ENCODE measurements at places on chromosomes 1 and 21. TPM values are rescaled to one million over a fixed set of nuclear protein-coding genes. Genes with fewer than 3 reads are reported as not detected.

DNA sequence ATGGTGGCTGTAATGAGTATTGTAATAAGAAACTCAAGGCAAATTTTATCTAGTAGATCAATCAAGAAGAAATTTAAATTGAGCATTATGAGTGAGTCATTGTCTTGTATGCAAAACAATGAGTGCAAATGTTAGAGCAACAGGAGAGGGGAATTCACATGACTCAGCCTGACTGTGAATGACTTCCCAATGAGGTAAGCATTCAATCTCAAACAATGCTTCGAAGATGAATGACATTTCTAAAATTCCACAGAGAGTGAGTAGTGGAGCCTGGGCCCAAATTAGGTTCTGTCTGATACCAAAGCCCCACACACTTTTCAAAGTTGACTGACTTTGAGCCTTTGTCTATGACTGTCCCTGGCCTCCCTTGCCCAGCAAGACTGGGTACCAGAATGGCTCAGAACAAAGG, 738.0 kb downstream of the PTPRU start:
- no peaks in the 10 kb centered on the region for H3K27me3 ChIP-seq
- H3K36me3 ChIP-seq = no peaks in the 10 kb centered on the region
- no peaks in the 10 kb centered on the region for H3K4me1 ChIP-seq
- H3K4me3 ChIP-seq = no peak overlapping the region
- H3K27ac ChIP-seq = no peak overlapping the region

GRCh38 chr21:34351786-34352241, 12.0 kb upstream of the KCNE2 start:
- no peak overlapping the region for H3K4me3 ChIP-seq
- no peak overlapping the region for H3K27ac ChIP-seq
- no peaks in the 10 kb centered on the region for H3K36me3 ChIP-seq
- DNase-seq = peak; percentile 75

GRCh38 chr1:222104694-222105392, 363.0 kb upstream of the DUSP10 start:
- no peak overlapping the region for H3K4me3 ChIP-seq
- no peak for DNase-seq
- H3K27ac ChIP-seq = no peak overlapping the region
- H3K27me3 ChIP-seq = no peaks in the 10 kb centered on the region

DNA sequence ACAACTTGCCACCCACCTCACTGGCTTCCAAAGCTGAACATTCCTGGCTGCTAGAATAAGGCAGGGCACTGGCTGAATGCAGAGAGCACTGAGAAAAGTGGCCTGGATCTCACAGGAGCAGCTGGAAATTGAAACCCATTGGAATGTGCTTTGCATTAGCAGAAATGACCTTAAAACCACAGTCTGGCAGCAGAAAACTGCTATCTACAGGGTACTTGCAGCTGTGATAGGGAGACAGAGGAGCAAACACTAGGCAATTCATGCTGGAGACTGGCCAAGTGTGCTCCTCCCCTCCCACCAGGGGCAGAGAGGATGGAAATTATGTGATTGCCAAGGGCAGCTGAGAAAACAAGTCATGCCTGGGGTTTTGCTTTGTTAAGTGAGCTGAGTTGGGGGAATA, 47.2 kb downstream of the HSD3B1 start:
- H3K4me3 ChIP-seq = no peak overlapping the region
- peak; percentile 40 for DNase-seq
- no peaks in the 10 kb centered on the region for H3K4me1 ChIP-seq
- H3K27ac ChIP-seq = no peak overlapping the region
- H3K36me3 ChIP-seq = no peaks in the 10 kb centered on the region

DNA sequence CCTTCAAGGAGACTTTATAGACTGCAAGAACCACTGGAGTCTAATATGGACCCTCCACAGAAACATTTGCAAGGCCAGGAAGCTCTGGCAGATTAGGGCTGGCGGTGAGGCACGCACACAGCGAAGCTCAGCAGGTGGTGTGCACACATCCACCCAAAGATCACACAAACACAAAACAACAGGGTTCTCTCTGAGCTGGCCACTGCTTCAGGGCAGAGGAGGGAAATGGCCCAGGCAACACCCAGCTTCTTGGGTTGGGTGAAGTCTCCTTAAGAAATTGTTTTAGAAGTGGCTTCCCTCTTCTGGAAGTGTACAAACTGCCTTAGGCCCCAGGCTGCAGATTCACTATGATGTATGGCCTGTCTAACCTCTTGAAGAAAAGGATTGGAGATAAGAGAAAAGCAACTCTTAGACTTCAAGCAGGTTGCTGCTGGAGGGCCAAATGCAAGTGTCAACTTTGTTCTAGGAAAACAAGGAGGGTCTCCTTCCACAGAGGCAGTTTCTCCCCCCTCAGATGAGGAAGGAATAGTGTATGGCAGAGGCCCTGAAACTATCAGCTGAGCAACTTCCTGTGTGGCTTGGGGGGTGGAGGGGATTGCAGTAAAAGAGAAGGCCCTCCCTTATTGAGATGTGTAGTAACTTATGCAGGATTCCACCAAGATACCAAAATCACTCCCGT, 2.0 kb downstream of the RCSD1 start:
- no peak overlapping the region for H3K4me3 ChIP-seq
- H3K4me1 ChIP-seq = no peaks in the 10 kb centered on the region
- no peaks in the 10 kb centered on the region for H3K36me3 ChIP-seq

- no peak overlapping the region for H3K27ac ChIP-seq
- no peak overlapping the region for H3K4me3 ChIP-seq
- no peaks in the 10 kb centered on the region for H3K27me3 ChIP-seq
Observed at GRCh38 chr1:165207853-165208515, 148.5 kb downstream of the LMX1A start.

GRCh38 chr1:200891774-200892157, 2.9 kb upstream of the INAVA start:
- H3K4me1 ChIP-seq = peaks cover 9% of the 10 kb centered on the region
- no peak overlapping the region for H3K4me3 ChIP-seq
- H3K27me3 ChIP-seq = no peaks in the 10 kb centered on the region

DNA sequence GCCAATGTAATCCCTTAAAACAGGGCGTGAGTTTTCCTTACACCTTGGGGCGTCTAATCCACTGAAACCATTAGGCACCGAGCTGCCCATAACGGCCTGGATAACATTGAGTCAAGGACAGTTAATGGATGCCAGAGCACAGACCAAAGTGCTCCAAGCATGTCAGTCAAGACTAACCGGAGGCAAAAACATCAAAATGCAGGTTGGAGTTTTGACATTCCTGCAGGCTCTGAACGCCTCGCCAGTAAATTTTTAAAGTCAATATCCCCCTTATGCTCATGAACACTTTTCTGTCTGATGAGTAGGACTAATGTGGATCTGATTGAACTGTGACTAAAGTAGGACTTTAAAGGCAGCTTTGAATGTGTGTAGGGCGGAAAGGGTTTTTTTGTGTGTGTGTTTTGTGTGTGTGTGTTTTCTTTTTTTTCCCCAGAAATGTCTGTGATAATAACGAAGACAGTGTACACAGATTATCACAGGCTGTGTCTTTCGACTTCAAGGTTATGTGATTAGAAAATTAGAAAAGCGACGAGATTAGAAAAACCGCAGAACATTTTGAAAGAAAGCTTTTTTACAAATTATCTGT, 194.2 kb upstream of the PROX1 start:
- H3K27ac ChIP-seq = no peak overlapping the region
- no peak overlapping the region for H3K4me3 ChIP-seq
- H3K27me3 ChIP-seq = no peaks in the 10 kb centered on the region

DNA sequence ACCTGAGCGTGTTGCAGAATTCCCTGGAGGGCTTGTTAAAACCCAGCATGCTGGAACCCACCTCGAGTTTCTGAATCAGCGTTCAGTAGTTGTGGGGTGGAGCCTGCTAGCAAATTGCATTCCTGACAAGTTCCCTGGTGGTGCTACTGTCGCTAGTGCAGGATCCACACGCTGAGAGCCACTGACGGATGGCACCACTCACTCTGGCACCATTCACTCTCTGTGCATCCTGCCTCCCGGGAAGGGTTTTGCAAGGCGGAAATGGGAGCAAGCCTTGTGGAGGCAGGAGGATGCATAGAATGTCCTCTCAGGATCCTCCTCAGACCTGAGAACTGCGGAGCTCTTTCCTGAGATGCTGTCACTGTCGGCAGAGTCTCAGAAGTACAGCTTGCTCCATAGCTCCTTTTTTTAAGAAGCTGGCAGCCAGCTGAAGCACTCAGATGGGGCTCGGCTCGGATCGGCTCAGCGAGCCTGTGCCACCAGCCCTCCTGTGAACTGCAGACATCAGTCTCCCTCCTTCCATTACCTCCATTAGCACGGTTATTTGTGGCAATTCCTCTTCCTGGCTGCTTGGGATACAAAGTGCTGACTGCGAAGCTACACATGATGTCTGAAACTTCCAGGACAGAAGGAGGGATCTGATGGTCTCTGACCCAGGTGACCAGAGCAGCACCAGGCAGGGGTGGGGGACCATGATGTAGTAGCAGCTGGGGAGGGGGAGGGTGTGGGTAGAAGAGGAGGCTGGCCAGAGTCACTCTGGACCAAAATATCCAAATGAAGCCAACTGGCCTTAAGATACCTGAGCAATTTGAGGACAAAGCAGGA, 89.6 kb downstream of the C1orf94 start:
- no peak overlapping the region for H3K4me3 ChIP-seq
- no peaks in the 10 kb centered on the region for H3K27me3 ChIP-seq
- no peaks in the 10 kb centered on the region for H3K4me1 ChIP-seq
- H3K36me3 ChIP-seq = no peaks in the 10 kb centered on the region
- DNase-seq = no peak

DNA sequence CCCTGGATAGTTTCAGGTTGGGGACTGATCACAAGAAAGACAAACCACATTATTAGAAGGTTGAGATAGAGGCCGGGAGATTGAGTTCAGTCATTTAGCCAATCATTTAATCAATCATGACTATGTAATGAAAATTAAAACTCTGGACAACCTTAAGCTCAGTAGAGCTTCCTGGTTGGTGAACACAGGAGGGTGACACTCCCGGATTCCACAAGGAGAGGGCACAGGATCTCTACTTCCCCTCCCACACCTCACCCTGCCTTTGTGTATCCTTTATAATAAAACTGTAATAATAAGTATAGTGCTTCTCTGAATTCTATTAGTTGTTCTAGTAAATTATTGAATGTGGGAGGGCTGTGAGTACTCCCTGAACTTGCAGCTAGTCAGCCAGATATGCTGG, 150.1 kb downstream of the PIK3R3 start:
- H3K27me3 ChIP-seq = no peaks in the 10 kb centered on the region
- H3K27ac ChIP-seq = no peak overlapping the region
- H3K36me3 ChIP-seq = no peaks in the 10 kb centered on the region
- no peak overlapping the region for H3K4me3 ChIP-seq
- no peaks in the 10 kb centered on the region for H3K4me1 ChIP-seq

DNA sequence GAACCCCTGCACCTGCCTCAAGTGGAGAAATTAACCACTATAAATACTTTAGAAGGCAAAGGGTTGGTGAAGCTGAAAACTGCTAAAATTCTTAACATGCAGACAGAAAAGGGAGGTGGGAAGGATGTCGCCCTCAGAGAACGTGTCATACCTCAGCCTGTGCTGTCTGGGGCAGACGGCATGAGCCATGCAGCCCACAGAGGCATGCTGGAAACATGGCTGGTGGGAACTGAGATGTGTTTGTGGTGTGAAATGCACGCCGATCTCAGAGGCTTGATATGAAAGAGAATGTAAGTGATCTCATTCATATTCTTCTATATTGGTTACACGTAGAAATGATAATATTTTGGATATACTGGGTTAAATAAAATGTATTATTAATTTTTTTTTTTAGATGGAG, 16.3 kb downstream of the AGPAT3 start:
- H3K4me1 ChIP-seq = peaks cover 55% of the 10 kb centered on the region
- no peak overlapping the region for H3K4me3 ChIP-seq
- DNase-seq = no peak
- H3K27me3 ChIP-seq = no peaks in the 10 kb centered on the region
- H3K27ac ChIP-seq = no peak overlapping the region

GRCh38 chr1:208007938-208008342, 97.0 kb upstream of the CD34 start:
- H3K27ac ChIP-seq = no peak overlapping the region
- no peak for DNase-seq
- H3K4me3 ChIP-seq = no peak overlapping the region

GRCh38 chr21:22898051-22898665, 1899.9 kb downstream of the NCAM2 start:
- H3K4me1 ChIP-seq = no peaks in the 10 kb centered on the region
- no peak overlapping the region for H3K4me3 ChIP-seq
- H3K27ac ChIP-seq = no peak overlapping the region

DNA sequence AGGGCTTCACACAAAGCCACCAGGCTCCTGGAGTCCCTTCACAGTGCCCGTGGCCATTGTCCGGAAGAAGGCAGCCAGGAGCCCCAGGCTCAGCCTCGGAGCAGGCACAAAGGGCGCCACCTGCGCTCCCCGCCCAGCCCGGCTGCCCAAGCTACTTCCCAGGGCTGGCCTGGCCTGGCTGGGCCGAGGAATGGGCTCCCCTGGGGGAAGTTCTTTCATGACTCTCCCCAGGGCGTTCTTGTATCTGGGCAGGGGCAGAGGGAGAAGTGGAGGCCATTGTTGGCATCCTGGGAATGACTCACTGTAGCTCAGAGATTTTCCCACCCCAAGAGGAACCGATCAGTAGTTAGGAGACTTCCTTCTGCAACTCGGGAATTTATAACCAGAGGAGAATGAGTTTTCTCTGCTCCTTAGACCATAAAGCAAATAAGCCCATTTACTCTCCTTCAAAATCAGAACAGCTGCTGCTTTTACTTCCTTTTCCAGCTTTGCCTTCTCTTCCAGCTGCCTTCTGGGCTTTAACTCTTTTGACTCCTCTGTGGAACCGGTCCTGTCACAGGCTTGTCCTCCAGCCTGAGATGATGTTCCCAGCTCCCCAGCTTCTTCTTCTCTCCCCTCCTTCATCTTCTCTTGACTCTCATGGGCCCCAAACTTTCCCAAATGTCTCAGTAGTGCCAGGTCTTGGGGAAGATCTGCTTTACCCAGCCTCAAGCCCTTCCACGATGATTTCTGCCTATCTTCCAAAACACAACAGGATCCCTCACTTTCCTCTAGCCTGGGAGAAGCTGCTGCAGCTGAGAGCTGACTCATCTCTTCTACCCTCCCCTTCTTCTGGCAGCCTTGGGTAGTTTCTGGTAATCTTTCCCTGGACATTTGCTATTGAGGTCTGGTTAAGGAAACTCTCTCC, 118.7 kb upstream of the CD34 start:
- peaks cover 15% of the 10 kb centered on the region for H3K36me3 ChIP-seq
- H3K27ac ChIP-seq = no peak overlapping the region
- DNase-seq = no peak
- peaks cover 37% of the 10 kb centered on the region for H3K4me1 ChIP-seq
- H3K27me3 ChIP-seq = no peaks in the 10 kb centered on the region
- no peak overlapping the region for H3K4me3 ChIP-seq

- no peak for DNase-seq
Observed at GRCh38 chr1:39107341-39108290, 81.5 kb downstream of the NDUFS5 start.

The WNT3A gene
- not detected for total RNA-seq

The KCNQ4 gene
- total RNA-seq = 0.40 TPM

The CFAP45 gene
- total RNA-seq = 0.56 TPM

The CHIA gene
- not detected for total RNA-seq

The ROR1 gene
- 1.8 TPM for total RNA-seq

The FCRL6 gene
- not detected for total RNA-seq

The MMEL1 gene
- total RNA-seq = not detected

The KIAA0319L gene
- 106 TPM for total RNA-seq

Measured in thyroid gland (tissue), 4 donors.